ENCODE measurements at places on chromosomes 3 and 15. TPM values are rescaled to one million over a fixed set of nuclear protein-coding genes. Genes with fewer than 3 reads are reported as not detected.

The DPPA2 gene
- not detected for polyA plus RNA-seq

The WDR5B gene
- polyA plus RNA-seq = 3.7 TPM

GRCh38 chr3:42535981-42536784, 33.7 kb downstream of the VIPR1 start:
- DNase-seq = peak; percentile 38

GRCh38 chr3:117479095-117479494, 769.5 kb downstream of the TUSC7 start:
- no peak for DNase-seq

All from GM23248 (cell line).